ENCODE measurements at places on chromosomes 11 and 22.

- no peak for DNase-seq
Measured at GRCh38 chr11:113410414-113411135, 23.0 kb downstream of the ANKK1 start.

DNA sequence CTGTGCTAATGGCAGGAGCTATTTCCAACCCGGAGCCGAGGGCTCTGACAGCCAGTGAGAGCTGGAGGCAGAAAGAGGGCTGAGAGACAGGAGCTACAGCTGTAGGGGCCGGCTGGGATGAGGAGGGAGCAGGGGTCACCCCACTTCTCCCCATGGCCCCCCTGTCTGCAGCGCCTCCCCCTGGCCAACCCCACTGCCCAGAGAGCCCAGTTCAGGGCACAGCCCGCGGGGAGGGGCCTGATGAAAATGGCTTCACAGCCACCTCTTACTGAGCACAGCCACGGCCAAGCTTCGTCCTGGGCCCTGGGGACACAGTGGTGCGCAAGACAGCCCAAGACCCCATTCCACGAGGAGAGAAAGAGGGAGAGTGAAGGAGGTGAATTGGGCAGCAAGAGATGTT is 27.9 kb downstream of the RPL3 start:
- peak; percentile 46 for DNase-seq

GRCh38 chr11:16337421-16338213 is 18.7 kb downstream of the SOX6 start:
- no peak for DNase-seq

- DNase-seq: no peak
Measured at GRCh38 chr11:34948696-34949095, 32.3 kb downstream of the PDHX start.

GRCh38 chr22:37462983-37463382 is 23.2 kb downstream of the MFNG start:
- DNase-seq: peak; percentile 72

GRCh38 chr11:27423125-27423524 is 49.5 kb downstream of the LGR4 start:
- DNase-seq: no peak

GRCh38 chr11:96567176-96567575 is 177.4 kb downstream of the JRKL start:
- no peak for DNase-seq

GRCh38 chr11:86551288-86552092 is 120.9 kb downstream of the ME3 start:
- DNase-seq: no peak

DNA sequence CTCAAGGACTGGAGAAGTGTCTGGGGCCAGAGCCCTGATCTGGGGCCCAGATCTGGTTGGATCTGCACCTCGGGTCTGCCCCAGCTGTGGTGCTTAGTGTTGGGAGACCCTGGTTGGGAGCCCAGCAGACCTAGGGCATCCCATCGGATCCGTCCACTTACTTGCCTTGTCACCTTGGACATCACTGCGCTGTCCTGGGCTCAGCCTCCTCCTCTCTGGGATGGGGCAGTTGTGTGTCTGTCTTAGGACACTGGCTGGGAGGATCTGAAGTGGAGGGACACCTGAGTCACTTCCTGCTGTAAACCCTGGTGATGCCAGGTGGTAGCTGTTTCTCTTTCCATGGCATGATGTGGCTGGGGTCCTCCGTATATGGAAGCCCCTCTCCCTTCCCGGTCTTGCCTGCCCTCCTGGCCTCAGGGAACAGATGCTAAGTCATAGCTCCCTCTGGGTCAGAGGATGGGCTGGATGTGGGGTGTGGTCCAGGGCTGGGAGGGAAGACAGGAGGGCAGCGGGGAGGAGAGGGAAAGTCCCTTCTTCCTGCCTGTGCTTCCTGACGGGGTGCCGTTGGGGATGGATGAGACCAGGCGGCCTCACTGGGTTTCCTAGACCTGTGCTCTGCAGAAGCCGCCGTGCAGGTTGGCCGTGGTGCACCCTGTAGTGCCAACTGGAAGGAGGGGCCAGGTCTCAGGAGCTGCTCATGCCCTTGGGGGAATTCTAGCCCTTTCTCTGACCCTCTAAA is 12.1 kb upstream of the OMP start:
- DNase-seq: no peak

- no peak for DNase-seq
Measured at GRCh38 chr11:16356057-16356760, at the start of gene SOX6. Gene SOX6, minus strand, starts transcription at chr11:16356546. Its CDS starts 15,298 bp downstream, at chr11:16341248.

DNA sequence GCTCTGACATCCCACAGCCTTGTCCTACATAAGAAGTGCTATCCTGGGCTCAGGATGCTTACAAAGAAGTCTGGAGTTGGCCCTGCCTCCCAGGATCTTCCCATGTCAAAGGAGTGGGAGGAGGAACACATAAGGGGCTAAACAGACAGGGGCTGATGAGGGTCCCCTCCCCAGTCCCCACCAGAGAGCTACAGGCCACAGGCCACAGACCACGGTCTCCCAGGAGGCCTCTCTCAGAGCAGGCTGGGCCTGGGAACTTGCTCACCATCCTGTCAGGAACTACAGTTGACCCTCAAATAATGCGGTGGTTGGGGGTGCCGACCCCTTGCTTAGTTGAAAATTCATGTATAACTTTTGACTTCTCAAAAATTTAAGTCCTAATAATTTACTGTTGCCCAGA is 315.5 kb downstream of the NTM start:
- no peak for DNase-seq

- DNase-seq: no peak
Measured at GRCh38 chr11:82907371-82907770, 5.8 kb downstream of the DDIAS start.

- DNase-seq: no peak
Measured at GRCh38 chr22:42342426-42343120, 72.1 kb upstream of the TCF20 start.

GRCh38 chr22:23745791-23746190 is 5.1 kb downstream of the ZNF70 start:
- DNase-seq: no peak

DNA sequence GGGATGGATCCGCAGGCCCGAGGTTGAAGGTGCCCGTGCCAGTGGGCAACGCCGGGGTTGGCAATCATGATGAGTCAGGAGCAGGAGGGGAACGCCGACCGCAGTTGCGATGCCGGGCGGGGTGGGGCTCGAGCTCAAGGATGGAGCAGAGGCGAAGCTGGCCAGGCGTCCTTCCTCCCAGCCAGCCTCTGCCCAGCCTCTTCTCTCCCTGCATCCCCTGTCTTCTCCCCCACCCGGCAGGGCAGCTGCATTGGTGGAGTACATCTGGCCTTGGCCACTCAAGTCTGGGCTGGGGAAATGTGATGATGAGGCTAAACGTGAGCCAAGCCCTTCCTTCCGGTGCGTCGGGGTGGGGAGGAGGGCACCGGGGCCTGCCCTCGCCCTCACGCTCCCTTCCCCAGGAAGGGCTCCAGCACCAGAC is 3.9 kb downstream of the IFITM10 start:
- DNase-seq: no peak

- no peak for DNase-seq
Measured at GRCh38 chr22:39097098-39098020, at the start of gene APOBEC3H. Gene APOBEC3H, plus strand, starts transcription at chr22:39097244. Its CDS starts 3,035 bp downstream, at chr22:39100279.

DNA sequence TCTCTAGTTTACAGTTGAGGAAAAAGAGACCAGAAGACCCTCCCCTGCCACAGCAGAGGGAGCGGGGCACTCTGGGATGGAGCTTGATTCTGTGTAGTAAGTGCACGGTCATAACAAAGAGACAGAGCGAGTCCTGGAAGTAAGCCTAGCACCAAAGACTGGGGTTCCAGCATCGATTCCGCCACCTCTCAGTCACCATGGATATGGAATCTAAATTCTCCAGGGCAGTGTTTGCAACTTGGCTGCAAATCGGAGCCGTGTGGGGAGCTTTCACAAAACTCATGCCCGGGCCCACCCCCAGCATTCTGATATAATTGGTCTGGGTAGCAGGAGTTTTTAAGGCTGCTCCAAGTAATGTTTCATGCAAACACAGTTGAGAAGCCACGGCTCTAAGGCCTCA is 129.5 kb upstream of the OPCML start:
- peak; percentile 4 for DNase-seq

DNA sequence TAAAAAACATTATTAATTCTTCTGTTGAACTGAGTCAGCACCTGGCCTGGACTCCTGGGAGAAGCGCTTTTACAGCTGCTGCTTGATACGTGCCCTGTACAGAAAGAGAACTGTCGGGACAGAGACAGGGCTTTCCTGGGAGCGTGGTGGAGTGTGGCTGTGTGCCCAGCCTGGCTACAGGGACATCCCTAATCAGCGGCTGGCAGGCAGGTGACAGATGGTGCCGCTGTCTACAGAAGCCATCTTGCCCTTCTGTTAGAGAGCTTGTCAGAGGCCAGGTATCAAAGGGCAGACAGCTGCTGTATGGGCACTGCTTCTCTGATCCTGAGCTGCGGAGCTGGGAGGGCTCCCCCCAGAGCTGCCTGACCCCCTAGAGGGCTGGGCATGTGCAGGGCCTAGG is 361.8 kb downstream of the TENM4 start:
- DNase-seq: no peak

- DNase-seq: no peak
Measured at GRCh38 chr11:109085708-109086373, 336.1 kb upstream of the C11orf87 start.

- DNase-seq: peak; percentile 23
Measured at GRCh38 chr11:8019314-8020243, 32.4 kb downstream of the EIF3F start.

- DNase-seq: no peak
Measured at GRCh38 chr11:103354656-103355055, 245.4 kb downstream of the DYNC2H1 start.

- no peak for DNase-seq
Measured at GRCh38 chr11:132744771-132745170, 787.5 kb downstream of the OPCML start.

DNA sequence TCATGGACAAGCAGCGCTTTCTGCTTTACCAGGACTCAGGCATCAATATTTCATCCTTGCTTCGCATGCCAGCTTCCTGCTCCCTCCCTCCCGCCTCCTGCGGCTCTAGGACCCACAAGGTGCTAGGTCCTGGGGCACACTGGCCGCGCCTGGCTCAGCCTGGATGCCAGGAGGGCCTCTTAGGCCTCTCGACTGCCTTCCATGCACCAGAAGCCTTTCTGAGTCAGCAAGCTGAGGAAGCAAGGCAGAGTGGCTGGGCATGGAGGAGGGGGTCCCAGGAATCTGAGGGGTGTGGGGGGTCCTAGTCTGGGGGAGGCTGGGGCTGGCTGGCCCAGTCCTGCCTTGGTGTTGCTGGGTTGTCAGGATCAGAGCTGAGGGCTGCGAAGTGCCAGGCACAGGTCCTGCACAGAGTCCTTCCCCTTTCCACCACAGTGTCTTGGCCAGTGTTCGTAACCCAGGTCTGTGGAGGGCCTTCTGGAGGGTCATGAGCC is 61.0 kb upstream of the THY1 start:
- DNase-seq: no peak

GRCh38 chr11:77401486-77402217 is 72.2 kb downstream of the PAK1 start:
- no peak for DNase-seq

DNA sequence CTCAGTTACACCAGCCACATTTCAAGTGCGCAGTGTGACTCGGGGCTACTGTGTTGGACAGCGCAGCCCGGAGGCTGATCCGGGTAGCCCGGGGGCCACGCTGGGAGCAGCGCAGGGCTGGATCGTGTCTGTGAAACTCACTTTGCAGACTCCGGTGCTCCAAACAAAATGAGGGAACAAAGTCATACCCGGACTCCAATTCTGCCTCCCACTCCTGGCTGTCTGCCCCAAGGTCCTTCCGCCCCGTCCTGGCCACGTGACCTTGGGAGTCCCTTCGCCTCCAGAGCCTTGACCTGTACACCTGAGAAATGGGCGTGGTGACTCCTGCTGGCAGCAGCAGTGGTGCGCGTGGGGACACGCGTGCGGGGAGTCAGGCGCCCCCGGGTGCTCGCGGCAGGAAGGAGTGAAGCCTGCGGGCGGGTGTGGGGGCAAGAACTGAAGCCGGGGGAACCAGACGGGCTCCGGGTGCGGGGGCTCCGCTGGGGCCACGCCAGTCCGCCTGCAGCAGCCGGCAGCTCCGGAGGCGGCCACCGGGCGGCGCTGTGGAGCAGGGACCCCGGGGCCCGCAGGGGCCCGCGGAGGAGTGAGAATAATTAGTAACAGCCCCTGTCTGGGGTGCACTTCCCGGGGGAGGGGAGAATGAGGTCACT is 42.4 kb downstream of the KCNJ4 start:
- peak; percentile 63 for DNase-seq

- DNase-seq: peak; percentile 86
Measured at GRCh38 chr22:38868886-38869381, 3.1 kb downstream of the CBX6 start.

GRCh38 chr22:44891791-44892190 is 118.0 kb downstream of the PHF21B start:
- no peak for DNase-seq

DNA sequence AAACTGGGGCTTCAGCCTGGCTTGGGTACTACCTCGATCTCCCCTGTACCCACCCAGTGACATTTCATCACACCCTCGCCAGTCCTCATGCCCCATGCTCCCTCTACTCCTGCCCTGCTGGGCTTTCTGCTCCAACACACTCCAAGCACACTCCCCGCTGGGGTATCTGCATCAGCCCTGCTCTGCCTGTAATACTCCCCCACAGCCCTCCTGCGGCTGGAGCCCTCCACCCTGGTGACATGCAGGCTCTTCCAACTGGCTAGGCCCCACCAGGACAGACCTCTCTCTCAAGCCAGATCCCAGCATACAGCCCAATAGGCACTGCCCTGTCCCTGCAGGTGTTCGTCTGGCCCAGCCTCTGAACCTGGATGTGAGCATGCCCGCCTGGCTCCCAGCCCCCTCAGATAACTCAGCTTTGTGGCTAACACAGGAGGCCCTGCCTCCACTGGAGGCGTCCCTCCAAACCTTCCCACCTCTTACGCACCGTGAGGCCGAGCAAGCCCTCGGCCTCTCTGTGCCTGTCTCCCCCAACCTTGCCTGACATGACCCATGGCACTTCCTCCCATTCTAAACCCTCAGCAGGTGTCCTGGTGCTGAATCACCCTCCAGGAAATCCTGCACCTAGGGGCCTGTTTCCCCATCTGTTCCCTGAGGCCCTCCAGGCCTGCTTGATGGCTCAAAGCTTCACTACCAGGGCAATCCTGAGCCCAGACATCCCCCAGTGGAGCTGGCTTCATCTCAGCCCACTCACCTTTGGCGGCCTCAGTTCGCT is 33.5 kb upstream of the TXNRD2 start:
- peak; percentile 46 for DNase-seq

DNA sequence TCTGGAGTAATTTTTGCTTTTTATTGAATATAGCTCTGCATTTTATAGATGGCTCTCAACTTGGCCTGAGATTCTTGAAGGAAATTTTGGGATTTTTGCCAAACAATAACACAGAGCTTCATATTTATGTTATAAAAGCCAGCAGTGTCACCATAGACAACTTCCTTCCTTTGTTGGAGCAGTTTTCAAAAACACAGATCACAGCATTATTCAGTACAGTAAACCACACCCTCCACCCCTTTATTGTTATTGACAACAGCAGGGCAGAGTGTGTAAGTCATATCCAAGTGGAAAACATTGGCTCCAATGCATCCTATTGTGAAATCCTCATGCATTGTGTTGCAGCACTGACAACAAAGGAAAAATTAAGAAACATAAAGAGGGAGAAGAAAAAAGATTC is 62.6 kb upstream of the PRSS23 start:
- no peak for DNase-seq

- no peak for DNase-seq
Measured at GRCh38 chr11:44611687-44612434, 46.4 kb downstream of the CD82 start.

All from H9 (cell line).